ENCODE measurements at places on chromosomes 7 and 10. TPM values are rescaled to one million over a fixed set of nuclear protein-coding genes. Genes with fewer than 3 reads are reported as not detected.

The ZNF775 gene
- total RNA-seq: 8.4 TPM

DNA sequence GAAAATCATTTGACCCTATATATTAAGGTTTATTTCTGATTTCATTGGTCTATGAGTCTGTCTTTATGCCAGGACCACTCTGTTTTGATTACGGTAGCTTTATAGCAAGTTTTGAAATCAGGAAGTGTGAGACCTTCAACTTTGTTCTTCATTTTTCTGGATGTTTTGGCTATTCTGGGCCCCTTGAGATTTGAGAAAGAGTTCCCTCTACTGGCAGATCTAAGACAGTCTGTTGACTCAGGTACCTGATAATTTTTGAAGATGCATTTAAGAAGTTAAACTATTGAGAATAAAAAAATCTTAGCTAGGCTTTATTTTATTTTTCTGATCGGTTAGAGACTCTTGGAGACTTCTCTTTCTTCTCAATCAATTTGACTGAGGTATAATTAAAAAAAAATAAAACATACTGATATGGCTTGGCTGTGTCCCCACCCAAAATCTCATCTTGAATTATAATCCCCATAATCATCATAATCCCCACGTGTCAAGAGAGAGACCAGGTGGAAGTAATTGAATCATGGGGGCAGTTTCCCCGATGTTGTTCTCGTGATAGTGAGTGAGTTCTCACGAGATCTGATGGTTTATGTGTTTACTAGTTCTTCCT is 209.2 kb downstream of the SNX10 start:
- DNase-seq: no peak

The C10orf143 gene
- 2.7 TPM for total RNA-seq

The MKI67 gene
- total RNA-seq: 333 TPM

DNA sequence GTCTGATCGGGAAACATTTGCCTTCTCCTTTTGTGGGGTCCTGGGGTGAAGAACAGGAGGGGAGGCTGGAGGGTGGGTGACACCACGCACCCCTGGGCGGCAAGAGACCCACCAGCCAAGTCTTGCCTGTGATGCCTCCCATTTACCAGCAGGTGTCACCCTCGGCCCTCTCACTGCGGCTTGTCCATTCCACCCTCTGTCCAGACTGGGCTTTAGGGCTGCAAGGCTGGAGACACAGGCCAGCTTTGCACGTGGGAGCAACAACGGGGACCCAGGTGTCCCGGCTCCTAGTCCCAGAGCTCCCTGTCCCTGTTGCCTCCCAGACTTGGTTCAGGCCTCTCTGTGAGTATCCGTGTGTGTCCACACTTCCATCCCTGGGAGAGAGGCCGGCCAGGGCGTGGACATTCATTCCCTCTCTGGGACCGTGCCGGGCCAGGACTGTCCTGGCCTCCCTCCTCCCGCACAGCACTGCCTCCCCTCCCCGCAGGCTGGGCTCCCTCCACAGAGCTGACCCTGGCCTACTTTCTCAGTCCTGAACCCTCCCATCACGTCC is 36.2 kb upstream of the GTF2IRD1 start:
- peak; percentile 58 for DNase-seq

The CCL24 gene
- not detected for total RNA-seq

DNA sequence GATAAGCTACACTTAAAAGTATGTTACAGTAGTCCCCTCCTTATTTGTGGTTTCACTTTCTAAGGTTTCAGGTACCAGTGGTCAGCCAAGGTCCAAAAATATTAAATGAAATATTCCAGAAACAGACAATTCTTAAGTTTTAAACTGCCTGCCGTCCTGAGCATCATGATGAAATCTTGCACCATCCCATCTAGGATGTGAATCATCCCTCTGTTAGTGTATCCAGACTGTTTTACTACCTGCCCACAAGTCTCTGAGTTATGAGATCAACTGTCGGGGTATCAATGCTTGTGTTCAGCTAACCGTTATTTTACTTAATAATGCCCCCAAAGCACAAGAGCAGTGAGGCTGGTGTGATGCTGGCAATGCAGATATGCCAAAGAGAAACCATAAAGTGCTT is 11.4 kb downstream of the KDM7A start:
- no peak for DNase-seq

The HABP2 gene
- not detected for total RNA-seq

- peak; percentile 75 for DNase-seq
These were observed at the start of gene SFMBT2 for GRCh38 chr10:7410862-7411670. SFMBT2 (minus strand) TSS chr10:7411034; CDS start chr10:7381898, 29,136 bp downstream.

- DNase-seq: no peak
These were observed 9.3 kb upstream of the CROT start for GRCh38 chr7:87336136-87336535.

GRCh38 chr10:48813291-48813690 is 126.3 kb downstream of the LRRC18 start:
- DNase-seq: no peak

- no peak for DNase-seq
These were observed 276.5 kb downstream of the DGKB start for GRCh38 chr7:14626076-14626475.
